ENCODE measurements at places on chromosomes 3 and 15.

DNA sequence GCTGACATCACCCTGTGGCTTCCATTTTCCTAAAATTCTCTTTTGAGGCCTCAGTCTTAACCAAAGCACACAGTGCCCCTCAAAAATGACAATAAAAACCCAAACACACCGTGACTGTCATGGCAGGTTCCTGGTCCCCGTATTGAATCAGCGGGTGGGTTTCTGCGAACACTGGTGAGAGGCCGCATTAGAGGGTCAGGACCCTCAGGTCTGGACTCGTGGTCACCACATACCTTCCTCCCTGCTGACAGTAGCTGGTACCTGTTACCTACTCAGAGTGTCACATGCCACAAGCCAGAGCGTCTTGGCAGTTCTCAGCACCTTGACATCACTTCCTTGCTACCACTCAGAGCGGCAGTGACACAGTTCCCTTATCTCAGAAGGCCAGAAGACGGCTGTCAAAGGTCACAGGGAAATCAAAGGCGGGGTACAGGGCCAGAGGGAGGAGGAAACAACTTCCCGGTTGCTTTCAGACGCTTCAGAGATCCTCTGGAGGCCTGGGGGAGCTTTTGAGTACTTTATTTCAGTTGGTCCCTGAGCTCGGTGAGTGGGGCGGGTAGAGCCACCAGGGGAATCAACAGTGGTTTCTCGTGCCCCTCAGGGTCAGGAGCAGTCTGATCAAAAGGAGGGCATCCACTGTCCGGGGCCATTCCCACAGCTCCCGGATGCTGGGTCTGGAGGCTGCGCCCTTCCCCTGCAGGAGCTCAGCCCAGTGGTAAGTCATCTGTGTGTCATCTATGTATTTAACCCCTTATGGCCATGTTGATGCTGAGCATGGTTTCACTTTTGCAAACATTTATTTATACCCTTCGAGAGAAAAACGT lies at the start of the genes CCR5AS and CCRL2:
Gene CCR5AS, minus strand, starts transcription at position 279 of the 824 bp plus-strand sequence.
Gene CCRL2, plus strand, starts transcription at position 472 of the 824 bp plus-strand sequence. CDS start 821 bp downstream, outside the sequence.
- DNase-seq: peak; percentile 55

- DNase-seq: no peak
These were observed 50.4 kb upstream of the HACD2 start for GRCh38 chr3:123635217-123635616.

GRCh38 chr15:41891226-41891625 lies 2.6 kb downstream of the SPTBN5 start:
- no peak for DNase-seq

DNA sequence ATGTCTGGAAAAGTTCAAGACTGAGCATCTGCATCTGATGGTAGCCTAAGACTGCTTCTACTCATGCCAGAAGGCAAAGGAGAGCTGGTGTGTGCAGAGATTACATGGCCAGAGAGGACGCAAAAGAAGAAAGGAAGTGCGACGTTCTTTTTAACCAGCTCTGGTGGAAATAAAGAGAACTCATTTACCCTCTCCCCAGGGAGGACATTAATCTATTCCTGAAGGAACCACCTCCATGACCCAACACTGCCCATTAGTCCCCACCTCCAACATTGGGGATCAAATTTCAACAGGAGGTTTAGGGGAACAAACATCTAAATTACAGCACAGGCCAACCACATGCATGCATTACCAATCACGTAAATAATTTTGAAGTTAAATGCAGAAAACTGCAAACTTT lies 1.5 kb upstream of the NCK1 start:
- DNase-seq: no peak

GRCh38 chr3:73295876-73296635 lies 234.6 kb downstream of the EBLN2 start:
- DNase-seq: no peak

DNA sequence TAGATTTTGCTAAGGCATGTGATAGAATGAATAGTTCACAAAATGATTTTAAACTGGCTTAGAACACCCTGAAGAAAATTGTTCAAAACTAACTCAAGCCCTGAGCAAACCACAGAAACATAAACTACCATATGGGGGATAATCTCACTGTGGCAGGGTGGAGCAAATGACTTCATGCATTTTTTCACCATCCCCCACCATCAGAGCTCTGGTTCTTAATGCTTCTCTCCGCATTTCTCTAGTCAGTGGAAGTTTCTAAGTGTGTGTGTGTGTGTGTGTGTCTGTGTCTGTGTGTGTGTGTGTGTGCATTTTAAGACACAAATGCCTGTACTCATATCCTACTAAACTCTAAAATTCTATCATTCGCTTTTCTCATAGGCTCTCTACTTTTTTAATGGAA lies 107.1 kb upstream of the PHLDB2 start:
- peak; percentile 81 for DNase-seq

- DNase-seq: no peak
These were observed 417 bp downstream of the HACD2 start for GRCh38 chr3:123584284-123584987.

- peak; percentile 56 for DNase-seq
These were observed 57.6 kb upstream of the APEH start for GRCh38 chr3:49616491-49616941.

- no peak for DNase-seq
These were observed 280.4 kb downstream of the KLF13 start for GRCh38 chr15:31606931-31607497.

All from brain microvascular endothelial cell (primary cell).